ENCODE measurements at places on chromosomes 13 and 19. TPM values are rescaled to one million over a fixed set of nuclear protein-coding genes. Genes with fewer than 3 reads are reported as not detected.

PSG2 gene
- not detected for total RNA-seq

SLITRK6 gene
- total RNA-seq = 0.14 TPM

CASP14 gene
- total RNA-seq = not detected

LILRA1 gene
- total RNA-seq = 0.84 TPM

KCNC3 gene
- 2.5 TPM for total RNA-seq

MCEMP1 gene
- total RNA-seq = 0.26 TPM

DNA sequence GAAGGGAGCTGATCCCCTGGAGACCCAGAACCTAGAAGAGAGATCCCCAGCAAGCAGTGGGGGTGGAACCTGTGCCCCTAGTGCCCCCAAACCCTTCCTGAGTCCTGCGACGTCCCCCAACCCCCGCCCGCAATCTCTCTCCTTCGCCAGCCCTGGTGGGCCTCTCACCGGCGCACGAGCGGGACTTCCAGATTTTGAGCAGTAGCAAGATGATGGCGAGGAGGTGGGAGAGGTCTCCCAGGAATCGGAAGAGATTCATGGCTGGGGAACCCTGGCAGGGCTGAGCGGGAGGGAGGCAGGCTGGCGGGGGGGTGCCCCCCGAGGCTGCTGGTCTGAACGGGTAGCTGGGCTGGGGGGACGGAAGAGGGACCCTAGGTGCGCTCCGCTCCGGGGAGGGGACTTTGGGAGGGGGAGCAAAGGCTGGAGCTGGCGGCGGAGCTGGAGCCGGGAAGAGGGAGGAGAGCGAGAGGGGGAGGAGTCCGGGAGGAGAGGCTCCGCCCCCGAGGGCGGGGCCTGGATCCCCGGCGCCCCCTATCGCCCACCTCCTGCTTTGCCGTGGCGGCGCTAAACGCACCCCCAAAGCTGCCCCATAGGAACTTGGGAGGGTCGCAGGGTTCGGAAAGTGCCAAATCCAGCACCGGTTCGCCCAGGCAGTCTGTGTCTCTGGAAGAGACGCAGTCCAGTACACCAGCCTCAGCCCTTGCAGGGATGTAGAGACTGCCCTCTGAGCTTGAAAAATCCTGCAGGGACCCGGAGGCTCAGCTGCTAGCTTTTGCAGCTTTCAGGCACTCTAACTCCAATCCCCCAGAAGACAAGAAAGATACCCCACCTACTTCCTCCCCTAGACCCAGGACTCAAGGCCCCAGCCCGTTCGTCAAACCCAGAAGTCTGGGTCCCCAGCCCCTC lies at the start of gene KDELR1:
Gene KDELR1, minus strand, starts transcription at position 452 of the 906 bp plus-strand sequence. Its CDS starts 193 bp downstream, at position 259.
- DNase-seq = peak; percentile 78
- peak within 1 kb of the TSS; percentile 99 for H3K4me3 ChIP-seq
- H3K36me3 ChIP-seq = no peaks in the 10 kb centered on the region
- H3K4me1 ChIP-seq = peaks cover 10% of the 10 kb centered on the region

GRCh38 chr13:113616281-113616906 lies 31.8 kb downstream of the TFDP1 start:
- H3K4me1 ChIP-seq = no peaks in the 10 kb centered on the region
- no peak overlapping the region for H3K4me3 ChIP-seq
- H3K27me3 ChIP-seq = no peaks in the 10 kb centered on the region
- DNase-seq = no peak
- H3K27ac ChIP-seq = no peak overlapping the region

DNA sequence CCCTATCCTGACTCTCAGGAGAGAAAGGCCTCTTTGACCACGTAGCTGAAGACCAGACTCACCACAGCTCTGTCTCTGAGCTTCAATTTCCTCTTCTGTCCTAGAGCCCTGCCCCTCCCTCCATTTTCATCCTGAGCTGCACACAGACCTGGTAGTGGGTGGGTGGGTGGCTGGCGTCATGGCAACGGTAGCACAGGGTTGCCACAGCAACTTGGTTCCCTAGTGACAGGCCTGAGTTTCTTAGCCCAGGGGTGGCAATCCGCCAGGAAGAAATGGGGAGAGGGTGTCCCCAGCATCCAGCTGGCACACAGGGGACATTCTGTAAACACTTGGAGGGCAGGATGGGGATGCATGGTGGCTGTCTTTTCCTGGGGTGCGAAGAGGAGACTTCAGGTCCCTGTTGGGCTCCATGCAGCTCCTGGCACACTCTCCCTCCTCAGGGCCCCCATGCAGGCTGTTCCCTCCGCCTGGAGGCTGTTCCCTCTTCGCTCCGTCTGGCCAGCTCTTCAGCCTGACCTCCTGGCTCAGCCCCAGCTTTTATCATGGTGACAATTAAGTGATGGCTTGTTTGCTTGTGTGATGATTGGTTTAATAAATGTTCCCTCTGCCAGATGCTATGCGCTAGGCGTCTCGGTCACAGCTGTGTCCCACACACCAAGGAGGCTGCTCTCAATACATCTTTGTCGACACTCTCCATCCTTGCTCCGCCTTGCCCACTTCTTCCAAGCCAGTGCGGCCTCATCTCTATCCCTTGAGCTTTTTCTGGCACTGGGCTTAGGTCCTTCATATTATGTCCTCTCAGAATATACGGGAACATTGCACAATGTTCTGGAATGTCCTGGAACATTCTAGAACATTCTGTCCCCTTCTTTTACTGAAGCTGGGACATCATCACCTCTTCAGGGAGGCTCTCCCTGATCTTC lies 7.4 kb upstream of the KLHL26 start:
- H3K4me1 ChIP-seq = no peaks in the 10 kb centered on the region
- peak; percentile 75 for DNase-seq
- H3K4me3 ChIP-seq = no peak overlapping the region

GRCh38 chr19:57706346-57706745 lies 2.7 kb downstream of the ZNF154 start:
- no peak overlapping the region for H3K4me3 ChIP-seq
- H3K27me3 ChIP-seq = no peaks in the 10 kb centered on the region
- H3K4me1 ChIP-seq = peaks cover 6% of the 10 kb centered on the region
- no peaks in the 10 kb centered on the region for H3K36me3 ChIP-seq
- no peak for DNase-seq

DNA sequence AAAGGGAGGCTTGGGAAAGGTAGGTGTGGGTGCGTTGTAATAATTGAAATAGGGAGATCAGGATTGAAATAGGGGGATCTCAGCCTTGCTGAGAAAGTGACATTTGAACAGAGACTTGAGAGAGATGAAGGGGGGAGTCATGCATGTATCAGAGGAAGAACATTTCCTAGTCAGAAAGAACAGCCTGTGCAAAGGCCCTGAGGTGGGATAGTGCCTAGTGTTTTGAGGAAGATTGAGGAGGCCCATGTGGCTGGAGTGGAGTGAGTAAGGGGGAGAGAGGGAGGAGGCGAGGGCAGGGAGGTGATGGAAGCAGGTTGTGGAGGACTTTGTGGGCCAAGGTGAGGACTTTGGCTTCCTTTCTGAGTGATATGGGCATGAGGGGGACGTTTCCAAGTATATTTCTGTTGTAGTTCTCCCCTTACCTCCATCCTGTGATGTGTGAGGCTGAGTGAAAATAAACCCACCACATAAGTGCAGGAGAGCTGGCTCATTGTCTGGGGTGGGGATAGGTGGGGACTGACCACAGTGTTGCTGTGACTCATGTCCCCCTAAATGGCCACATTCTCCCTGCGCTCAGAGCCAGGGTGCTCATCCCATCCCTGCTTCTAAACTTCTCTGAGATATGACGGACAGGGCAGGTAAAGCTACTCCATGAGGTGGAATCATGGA lies 17.8 kb downstream of the ACTL9 start:
- no peak overlapping the region for H3K27ac ChIP-seq
- H3K27me3 ChIP-seq = no peaks in the 10 kb centered on the region
- DNase-seq = no peak
- H3K4me3 ChIP-seq = no peak overlapping the region
- H3K36me3 ChIP-seq = no peaks in the 10 kb centered on the region

DNA sequence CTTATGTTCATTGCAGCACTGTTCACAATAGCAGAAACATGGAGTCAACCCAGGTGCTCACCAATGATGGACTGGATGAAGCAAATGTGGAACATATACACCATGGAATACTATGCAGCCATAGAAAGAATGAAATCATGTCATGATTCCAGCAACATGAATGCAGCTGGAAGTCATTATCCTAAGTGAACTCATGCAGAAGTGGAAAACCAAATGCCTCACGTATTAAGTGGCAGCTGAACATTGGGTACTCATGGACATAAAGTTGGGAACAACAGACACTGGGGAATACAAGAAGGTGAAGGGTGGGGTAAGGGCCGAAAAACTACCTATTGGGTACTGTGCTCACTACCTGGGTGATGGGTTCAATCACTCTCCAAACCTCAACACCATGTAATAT lies 915.9 kb downstream of the UQCRFS1 start:
- H3K4me1 ChIP-seq = no peaks in the 10 kb centered on the region
- no peak overlapping the region for H3K27ac ChIP-seq
- H3K36me3 ChIP-seq = no peaks in the 10 kb centered on the region
- no peak overlapping the region for H3K4me3 ChIP-seq
- H3K27me3 ChIP-seq = no peaks in the 10 kb centered on the region

DNA sequence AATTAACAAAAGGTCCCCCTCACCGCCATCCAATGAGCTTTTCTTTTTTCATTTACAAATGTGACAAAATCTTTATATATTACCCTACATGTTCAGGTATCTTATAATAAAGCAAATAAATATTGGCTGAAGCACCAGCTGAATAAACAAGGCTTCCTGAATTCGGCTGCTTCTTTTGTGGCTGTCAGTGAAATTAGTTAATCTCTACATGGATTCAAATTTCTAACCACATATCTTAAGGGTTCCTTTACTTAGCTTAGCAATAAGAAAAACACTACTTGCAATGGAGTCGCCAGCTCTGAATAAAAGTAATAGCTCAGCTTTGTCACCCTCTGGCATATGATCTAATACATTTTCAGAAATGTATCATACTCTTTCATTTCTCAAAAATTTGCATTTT lies 104.3 kb downstream of the CCNA1 start:
- no peak for DNase-seq
- H3K27ac ChIP-seq = no peak overlapping the region
- H3K4me1 ChIP-seq = no peaks in the 10 kb centered on the region

- no peak overlapping the region for H3K4me3 ChIP-seq
- no peaks in the 10 kb centered on the region for H3K27me3 ChIP-seq
- DNase-seq = no peak
- no peaks in the 10 kb centered on the region for H3K4me1 ChIP-seq
Measured at GRCh38 chr13:92463134-92463533, 763.5 kb upstream of the GPC6 start.

DNA sequence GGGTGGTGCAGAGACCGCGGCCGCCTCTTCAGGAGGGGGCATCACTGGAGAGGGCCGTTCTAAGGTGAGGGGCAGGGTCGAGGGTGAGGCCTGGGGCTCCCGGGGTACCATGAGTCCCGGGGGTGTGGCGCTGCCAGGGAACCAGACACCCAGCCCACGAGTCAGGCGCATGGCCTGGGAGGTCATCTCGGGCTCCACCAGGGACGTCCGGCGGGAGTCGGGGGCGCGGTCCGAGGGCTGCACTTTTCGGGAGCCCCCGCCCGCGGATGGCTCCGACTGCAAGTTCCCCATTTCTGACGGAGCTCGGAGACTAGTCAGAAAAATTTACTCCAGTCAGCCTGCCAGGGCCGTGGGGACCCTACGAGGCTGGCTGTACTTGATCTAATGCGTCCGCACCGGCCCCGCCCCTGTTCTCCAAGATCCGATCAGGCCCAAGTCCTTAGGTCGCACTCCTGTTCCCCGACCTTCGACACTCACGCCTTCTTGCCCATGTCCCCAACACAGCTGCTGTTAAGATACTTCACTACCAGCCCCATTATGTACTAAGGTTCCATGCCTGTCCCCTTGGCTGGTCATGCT lies 774 bp downstream of the GGN start:
- H3K27me3 ChIP-seq = no peaks in the 10 kb centered on the region
- no peak overlapping the region for H3K4me3 ChIP-seq
- H3K36me3 ChIP-seq = peaks cover 20% of the 10 kb centered on the region
- peaks cover 29% of the 10 kb centered on the region for H3K4me1 ChIP-seq

DNA sequence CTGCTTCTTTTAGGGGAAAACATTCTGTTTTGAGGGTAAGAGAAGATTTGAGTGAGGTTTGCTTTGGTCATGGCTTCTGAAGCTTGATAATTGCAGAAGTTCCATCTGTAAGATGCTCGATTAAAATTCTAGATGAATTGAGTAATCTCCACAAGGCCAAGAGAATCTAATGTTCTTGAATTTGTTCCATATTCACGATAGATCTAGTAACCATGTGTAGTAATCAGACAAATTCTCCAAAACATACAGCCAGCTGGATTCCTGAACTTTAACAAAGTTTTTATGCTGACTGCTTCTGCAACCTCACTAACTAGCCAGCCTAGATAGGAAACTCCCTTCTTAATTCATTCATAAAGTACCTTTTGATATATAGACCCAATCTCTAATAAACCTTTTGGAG lies 92.7 kb downstream of the COL4A2 start:
- no peaks in the 10 kb centered on the region for H3K36me3 ChIP-seq
- no peak for DNase-seq
- no peak overlapping the region for H3K4me3 ChIP-seq
- peaks cover 32% of the 10 kb centered on the region for H3K4me1 ChIP-seq
- H3K27me3 ChIP-seq = no peaks in the 10 kb centered on the region

DNA sequence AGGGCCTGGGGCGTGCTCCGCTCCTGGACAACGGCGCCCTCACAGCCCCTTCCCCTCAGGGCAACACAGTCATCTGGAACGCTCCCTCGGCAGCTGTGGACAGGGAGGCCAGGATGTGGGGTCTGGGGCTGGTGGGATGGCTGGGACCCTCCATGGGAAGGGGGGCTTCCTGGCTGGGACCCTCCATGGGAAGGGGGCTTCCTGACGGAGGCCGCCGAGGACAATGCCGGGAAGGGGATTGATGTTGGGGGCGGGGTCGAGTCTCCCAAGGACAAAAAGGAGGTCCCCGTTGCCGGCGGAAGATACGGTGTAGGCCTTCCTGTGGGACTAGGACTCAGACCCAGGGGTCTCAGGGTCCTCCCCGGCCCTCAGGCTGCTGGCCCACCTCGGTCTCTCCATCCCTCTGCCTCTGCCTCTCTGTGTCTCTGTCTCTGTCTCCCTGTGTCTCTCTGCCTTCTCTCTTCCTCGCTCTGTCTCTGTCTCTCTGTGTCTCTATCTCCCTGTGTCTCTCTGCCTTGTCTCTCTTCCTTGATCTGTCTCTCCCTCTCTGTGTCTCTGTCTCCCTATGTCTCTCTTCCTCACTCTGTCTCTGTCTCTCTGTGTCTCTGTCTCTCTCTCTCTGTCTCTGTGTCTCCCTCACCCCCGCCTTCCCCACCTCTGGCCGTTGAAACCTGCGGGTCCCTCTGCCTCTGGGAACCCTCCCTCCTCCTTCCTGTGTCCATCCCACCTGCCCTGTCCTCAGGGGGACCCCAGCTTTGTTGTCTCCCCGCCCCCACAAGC lies 2.7 kb upstream of the MADCAM1 start:
- no peak overlapping the region for H3K27ac ChIP-seq
- DNase-seq = no peak
- no peaks in the 10 kb centered on the region for H3K36me3 ChIP-seq
- no peak overlapping the region for H3K4me3 ChIP-seq

DNA sequence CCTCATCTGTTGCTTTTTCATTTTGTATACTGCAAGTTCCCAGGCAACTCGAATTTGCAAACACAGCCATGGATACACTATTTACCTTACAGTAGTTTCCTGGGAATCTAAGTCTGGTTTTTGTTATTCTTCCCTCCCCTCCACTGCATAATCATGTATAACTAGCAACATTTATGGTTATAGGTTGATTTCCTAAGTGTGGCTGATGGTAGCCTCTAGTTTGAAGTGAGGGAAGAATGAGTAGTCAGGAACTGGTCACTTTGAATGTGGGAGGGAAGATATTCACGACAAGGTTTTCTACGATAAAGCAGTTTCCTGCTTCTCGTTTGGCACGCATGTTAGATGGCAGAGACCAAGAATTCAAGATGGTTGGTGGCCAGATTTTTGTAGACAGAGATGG lies at the start of gene KCNRG:
Gene KCNRG, plus strand, starts transcription at position 187 of the 400 bp plus-strand sequence. Its CDS starts 50 bp downstream, at position 237.
- H3K36me3 ChIP-seq = no peaks in the 10 kb centered on the region
- no peaks in the 10 kb centered on the region for H3K27me3 ChIP-seq
- H3K27ac ChIP-seq = no peak within 1 kb of the TSS
- DNase-seq = no peak
